Naive thymus-derived CD8-positive, alpha-beta T cell (primary cell): ENCODE measurements at places on chromosomes 1 and 21.

GRCh38 chr1:154352245-154352580 lies 26.9 kb downstream of the ATP8B2 start:
- peaks cover 7% of the 10 kb centered on the region for H3K36me3 ChIP-seq
- peaks cover 45% of the 10 kb centered on the region for H3K4me1 ChIP-seq
- peak overlapping the region; percentile 89 for H3K4me3 ChIP-seq
- no peaks in the 10 kb centered on the region for H3K27me3 ChIP-seq
- peak overlapping the region; percentile 96 for H3K27ac ChIP-seq

DNA sequence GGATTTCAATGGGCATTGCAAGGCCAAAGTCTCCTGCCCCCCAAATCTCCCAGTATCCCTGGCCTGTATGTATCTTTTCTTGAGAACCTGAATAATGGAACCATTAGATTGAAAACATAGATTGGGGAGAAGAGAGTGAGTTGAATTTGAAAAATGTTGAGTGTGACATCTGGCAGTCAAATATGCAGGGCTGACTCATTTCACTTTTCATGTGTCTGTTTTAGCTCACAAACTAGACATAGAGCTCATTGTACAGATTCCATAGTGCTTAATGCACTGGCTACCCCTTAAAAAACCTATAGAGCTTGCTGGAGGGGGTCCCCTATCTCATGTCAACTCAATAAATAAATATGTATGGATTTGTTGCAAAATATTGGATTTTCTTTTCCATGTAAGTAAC lies 30.8 kb downstream of the DDR2 start:
- H3K27me3 ChIP-seq: peaks cover 13% of the 10 kb centered on the region
- no peaks in the 10 kb centered on the region for H3K36me3 ChIP-seq
- H3K4me3 ChIP-seq: no peak overlapping the region

DNA sequence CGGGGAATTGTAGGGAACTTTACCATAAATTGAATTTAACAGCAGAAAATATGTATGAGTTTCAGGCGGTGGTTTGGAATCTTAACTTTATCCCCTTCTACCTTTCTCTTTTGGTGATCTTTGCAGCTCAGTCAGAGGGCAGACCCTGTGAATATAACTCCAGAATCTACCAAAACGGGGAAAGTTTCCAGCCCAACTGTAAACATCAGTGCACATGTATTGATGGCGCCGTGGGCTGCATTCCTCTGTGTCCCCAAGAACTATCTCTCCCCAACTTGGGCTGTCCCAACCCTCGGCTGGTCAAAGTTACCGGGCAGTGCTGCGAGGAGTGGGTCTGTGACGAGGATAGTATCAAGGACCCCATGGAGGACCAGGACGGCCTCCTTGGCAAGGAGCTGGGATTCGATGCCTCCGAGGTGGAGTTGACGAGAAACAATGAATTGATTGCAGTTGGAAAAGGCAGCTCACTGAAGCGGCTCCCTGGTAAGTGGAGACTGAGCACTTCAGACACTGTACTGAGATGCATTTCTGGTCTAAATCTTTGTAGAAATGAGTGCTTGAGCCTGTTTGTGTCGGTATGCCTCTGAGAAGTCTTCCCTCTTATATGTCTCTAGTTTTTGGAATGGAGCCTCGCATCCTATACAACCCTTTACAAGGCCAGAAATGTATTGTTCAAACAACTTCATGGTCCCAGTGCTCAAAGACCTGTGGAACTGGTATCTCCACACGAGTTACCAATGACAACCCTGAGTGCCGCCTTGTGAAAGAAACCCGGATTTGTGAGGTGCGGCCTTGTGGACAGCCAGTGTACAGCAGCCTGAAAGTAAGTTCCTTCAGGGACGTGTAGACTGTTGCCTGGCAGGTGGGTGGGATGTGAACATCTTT lies 1.5 kb downstream of the CCN1 start:
- no peak for DNase-seq
- H3K4me3 ChIP-seq: peak overlapping the region; percentile 41
- H3K27me3 ChIP-seq: peaks cover 44% of the 10 kb centered on the region
- H3K27ac ChIP-seq: no peak overlapping the region
- peaks cover 2% of the 10 kb centered on the region for H3K36me3 ChIP-seq

DNA sequence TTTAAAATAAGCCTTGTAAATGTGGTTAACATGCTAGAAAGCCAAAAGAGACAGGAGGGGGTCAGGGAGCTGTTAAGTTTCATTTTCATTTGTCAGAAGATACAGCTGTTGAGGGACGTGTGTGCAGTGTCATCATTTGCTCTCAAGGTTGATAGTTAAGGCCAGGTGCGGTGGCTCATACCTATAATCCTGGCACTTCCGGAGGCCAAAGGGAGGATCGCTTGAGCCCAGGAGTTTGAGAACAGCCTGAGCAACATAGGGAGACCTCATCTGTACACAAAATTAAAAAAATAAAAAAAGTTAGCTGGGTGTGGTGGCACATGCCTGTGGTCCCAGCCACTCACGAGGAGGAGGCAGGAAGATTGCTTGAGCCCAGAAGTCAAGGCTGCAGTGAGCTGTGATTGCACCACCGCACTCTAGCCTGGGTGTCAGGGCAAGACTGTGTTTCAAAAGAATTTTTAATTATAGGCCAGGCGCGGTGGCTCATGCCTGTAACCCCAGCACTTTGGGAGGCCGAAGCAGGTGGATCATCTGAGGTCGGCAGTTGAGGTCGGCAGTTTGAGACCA lies 22.7 kb downstream of the ZBTB8OS start:
- peaks cover 79% of the 10 kb centered on the region for H3K36me3 ChIP-seq
- no peak for DNase-seq
- no peaks in the 10 kb centered on the region for H3K27me3 ChIP-seq
- H3K27ac ChIP-seq: peak overlapping the region; percentile 73

GRCh38 chr1:233364695-233365539 lies 37.4 kb downstream of the MAP3K21 start:
- no peak for DNase-seq
- H3K27me3 ChIP-seq: peaks cover 10% of the 10 kb centered on the region
- H3K4me1 ChIP-seq: no peaks in the 10 kb centered on the region
- no peak overlapping the region for H3K27ac ChIP-seq
- H3K36me3 ChIP-seq: no peaks in the 10 kb centered on the region
